ENCODE measurements at places on chromosomes 2 and 18.
A peak's percentile ranks its signal among the peaks of the same experiment; 100 is the strongest.

DNA sequence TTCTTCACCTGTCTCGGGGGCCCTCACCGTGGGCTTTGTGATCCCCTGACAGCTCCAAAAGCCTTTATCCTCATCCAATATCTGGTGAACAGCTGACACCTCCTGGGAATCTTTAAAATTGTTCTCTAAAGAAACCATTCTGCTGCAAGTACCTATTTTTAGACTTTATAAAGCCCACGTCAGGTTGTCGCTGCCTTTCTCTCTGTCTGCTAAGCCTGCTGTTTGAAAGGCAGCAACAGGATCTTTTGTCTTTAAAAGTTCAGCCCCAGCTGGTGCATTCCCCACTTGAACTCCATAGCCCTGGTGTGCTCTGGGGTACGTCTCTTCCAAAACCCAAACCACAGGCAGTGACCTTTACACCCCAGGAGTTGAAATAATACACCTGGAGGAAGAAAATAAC lies 145.0 kb downstream of the NEDD4L start:
- DNase-seq, result no peak

- DNase-seq, result no peak
Observed at GRCh38 chr18:8982416-8983183, 119.9 kb upstream of the NDUFV2 start.

- no peak for DNase-seq
Observed at GRCh38 chr18:26574958-26575864, 26.9 kb upstream of the KCTD1 start.

GRCh38 chr18:63820694-63821093 lies 45.5 kb downstream of the SERPINB7 start:
- no peak for DNase-seq

DNA sequence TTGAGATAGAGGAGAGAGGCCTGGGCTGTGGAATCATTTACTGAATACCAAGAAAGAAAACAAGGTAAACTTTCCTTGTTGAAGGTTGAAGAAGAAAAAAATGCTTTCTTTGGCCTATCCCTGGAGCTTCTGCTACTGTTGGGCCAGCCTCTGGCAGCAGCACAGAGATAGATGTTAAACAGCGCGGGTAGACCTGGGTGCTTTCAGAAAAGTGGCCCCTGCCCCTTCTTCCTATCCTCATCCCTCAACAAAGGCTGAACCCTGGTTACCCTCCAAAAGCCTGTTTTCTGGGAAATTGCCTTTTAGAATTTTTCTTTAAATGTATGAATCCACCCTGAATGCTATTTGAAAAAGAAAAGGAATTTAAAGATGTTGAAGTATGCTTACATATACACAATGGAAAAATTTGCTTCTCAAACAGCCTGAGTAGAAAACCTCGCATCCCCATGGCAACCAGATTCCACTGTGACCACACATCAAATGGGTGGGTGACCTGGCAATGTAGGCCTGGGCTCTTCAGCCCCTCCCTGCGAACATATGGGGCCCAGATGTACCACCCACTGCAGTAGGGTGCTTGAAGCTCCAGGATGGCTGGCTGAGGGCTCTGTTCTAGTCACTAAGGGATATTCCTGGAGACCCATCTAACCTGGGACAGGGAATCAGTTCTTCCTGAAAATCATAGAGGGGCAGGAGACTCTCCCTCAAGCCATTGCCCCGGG lies 23.4 kb upstream of the CHRNA1 start:
- DNase-seq, result peak; percentile 55

DNA sequence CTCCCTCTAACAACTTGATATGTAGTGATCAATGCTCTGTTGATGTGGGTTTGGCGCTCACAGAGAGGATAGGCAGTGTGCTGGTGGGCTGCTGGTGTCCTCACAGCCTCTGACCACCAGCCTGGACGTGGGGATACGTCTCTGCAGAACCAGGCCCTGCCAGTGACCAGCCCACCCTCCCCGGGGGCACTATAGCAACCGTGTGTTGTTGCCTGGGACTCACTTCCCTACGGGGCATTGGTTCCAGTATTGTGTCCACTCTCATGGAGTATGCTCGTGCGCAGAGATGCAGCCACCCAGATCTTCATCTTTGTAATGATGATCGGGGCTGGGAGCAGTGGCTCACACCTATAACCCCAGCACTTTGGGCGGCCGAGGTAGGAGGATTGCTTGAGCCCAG lies 180.1 kb downstream of the LDLRAD4 start:
- DNase-seq, result no peak

DNA sequence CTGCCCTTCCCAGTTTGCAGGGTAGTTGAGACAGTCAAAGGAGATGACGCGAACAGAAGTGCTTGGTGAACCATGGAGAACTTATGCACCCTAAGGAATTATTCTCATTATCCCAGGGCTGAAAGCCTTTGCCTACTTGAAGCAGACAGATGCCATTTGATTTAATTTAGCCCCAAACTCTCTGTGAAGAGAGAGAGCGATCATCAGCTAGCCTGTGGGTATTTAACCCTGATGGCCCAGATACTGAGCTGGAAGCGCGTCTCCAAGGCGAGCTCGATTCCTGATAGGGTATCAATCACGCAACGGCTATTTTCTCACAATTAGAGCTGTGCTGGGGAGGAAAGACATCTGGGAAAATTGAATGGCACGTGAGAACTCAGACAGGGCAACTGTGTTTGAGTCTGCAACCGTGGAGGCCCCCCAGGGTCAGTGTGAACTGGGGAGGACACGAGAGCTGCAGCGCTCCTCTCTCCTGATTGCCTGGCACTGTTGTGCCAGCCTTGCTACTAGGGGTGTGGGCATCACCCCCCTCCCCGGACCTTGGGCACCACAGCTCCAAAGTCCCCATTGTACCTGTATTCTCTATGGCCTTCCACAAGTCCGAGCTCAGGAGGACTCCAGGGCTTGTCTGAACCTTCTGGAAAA lies 73.2 kb downstream of the CAPN13 start:
- no peak for DNase-seq

- DNase-seq, result no peak
Observed at GRCh38 chr18:217532-218336, 50.1 kb downstream of the THOC1 start.

DNA sequence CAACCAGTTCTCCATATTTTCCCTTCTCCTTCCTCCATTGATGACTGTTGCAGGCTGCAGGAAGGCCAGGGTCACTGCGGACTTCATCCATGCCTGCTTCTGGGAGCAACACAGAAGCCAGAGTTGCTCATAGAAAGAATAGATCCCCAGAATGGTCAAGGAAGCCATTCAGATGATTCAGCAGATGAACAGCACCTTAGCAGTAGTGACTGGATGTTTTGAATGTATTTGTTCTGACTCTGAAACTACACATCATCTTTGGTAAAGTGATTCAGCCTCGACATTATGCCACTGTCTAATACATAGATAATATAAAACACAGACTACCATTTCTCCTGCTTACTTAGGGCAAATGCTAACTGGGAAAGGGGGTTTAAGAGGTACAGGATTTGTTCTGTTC lies 411.6 kb downstream of the RND3 start:
- no peak for DNase-seq

DNA sequence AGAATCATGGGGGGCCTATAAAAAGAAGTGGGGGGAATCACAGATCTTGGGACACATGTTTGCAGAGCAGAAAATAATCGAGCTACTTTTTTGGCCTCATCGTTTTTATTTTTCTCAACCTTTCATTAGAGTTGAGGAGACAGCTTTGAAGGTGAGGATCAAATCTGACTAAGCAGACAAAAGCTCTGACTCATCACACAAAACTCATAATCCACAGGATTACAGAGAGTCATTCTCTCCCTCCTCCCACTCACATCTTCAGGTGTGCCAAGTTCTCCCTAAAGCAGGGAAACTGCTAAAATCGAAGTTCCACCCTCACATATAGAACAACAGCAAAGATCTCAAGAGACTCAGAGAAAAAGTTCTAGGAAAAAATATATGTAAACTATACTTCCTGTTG lies 15.6 kb downstream of the BAZ2B start:
- no peak for DNase-seq

DNA sequence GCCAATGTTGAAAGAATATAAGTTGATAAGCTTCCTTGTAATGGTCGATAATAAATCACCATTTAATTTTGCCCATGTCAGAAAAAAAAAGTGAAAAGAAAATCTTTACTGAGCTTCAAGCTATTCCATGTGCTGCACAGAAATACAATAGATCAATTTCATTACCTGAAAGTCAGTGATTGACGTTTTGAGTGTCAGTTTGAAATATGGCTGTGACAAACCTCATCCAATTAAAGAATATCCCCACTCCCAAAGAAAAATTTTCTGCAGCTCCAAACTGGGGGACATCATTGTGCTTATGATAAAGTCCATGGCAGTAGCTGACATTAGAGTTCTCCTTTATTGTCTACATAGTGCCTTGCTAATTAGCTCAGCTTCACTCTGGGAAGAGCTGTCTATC lies 184.8 kb upstream of the RPRM start:
- no peak for DNase-seq

DNA sequence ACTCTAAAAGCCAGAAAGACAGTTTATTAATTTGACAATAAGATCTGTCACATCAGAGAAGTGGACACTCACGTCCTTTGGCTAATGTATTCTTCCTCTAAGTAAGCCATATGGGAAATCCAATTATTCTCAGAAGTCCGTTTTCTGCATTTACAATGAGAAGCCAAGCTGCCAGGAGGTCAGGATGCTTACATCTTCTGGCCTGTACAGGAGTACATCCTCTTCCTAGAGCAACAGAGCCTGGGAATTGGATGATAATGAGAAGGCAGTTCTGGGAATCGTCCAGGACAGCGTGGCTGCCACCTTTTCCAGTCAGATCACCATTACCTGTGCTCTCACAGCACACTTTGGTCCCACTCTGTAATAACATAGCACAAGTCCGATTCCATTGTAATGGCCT lies 5.2 kb downstream of the RAPGEF4 start:
- DNase-seq, result no peak

DNA sequence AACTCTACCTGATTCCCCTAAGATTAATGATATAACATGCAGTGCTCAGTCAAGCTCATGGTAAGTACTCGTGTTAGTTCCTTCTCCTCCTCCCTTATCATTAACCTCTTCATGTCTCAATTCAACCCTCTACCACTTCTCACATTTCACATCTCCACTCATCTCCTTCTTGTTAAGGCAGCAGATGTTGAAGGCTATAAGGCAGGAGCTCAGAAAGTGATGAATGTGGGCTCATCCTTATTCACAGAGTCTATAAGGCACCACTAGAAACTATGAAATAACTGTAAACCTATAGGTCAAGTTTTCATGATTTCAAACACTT lies 56.0 kb downstream of the CLHC1 start:
- no peak for DNase-seq

DNA sequence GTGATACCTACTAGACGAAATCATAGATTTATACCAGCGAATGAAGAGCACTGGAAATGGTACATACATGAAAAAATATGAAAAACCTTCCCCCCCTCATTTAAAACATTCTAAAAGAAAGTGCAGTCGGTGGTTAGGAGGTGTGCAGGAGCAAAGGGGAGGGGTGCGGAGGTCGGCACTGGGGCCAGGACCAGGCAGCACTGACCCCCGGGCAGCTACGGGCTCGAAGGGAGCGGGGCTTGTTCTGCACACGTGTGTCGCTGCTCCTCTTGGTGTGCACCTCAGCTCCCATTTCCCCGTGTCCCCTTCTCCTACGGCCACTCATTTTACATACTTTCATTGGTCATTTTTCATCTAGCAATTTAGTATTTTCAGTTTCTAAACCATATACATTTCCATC lies 89.0 kb downstream of the LAMA1 start:
- no peak for DNase-seq

GRCh38 chr18:79118797-79119196 lies 49.6 kb downstream of the ATP9B start:
- no peak for DNase-seq

GRCh38 chr2:15708865-15709820 lies 117.5 kb downstream of the DDX1 start:
- DNase-seq, result no peak

DNA sequence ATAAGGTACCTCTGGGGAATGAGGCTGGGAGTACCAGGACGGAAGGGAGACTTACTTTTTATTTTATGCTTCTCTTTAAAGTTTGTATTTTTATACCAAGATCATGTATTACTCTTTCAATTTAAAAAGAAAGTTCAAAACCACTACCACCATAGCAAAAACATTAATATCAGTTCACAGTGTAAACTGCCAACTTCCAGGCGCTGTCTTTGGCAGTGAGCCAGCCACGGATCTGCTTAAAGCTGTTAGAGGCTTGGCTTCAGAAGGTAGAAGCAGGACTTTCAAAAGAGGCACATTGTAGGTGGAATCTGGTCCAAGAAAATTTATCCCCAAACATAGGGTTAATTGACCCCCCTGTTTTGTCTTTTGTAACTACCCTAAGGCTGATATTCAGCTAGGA lies 74.8 kb downstream of the B3GNT2 start:
- no peak for DNase-seq

- DNase-seq, result no peak
Observed at GRCh38 chr2:84963692-84964405, 7.1 kb upstream of the KCMF1 start.

DNA sequence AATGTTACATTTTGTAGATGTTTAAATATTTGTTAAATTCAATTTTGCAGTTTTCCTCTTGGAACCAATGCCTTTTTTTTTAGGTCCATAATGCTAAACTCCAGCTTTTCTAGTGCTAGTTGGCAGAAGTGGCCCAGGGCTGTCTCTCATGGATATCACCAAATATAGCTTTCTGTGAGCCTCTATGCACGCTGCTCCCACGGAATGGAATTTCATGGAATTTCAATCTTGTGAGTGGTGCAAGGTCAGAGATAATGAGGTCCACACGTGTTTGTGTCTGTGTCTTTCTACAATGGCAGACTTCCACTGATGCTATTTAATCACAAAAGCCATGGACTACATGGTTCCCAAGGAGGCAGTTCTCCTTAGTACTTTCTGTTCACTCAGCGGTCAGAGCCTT lies 191.5 kb upstream of the PARD3B start:
- DNase-seq, result no peak

GRCh38 chr2:143850084-143850483 lies 669.8 kb downstream of the ZEB2 start:
- DNase-seq, result no peak

GRCh38 chr2:65466551-65466950 lies 34.2 kb upstream of the SPRED2 start:
- no peak for DNase-seq

DNA sequence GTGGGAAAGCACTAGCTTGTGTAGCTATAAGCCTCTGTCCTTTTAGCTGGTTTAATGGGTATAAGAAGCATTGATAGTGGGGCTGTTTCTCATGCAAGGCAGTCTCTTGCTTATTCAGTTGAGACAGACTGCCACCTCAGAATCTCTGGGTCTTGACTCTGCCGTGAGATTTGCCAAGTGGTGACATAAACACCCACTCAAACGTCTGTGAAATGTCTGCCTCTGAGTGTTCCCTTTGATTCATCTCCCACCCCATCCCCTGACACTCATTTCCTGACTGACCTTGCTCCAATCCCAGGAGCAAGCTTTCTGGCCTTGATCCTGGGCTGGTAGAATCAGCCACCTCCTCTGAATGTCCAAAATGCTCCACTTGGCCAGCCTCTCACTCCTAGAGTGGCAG lies 141.9 kb upstream of the RBMS1 start:
- DNase-seq, result no peak

All from stimulated activated naive CD8-positive, alpha-beta T cell treated with anti-CD3 and anti-CD28 coated beads, Interleukin-15, amount 100 ng/mL, for 72 hours (primary cell).